Kidney tubule cell (primary cell): ENCODE measurements at places on chromosomes 1 and 21.

DNA sequence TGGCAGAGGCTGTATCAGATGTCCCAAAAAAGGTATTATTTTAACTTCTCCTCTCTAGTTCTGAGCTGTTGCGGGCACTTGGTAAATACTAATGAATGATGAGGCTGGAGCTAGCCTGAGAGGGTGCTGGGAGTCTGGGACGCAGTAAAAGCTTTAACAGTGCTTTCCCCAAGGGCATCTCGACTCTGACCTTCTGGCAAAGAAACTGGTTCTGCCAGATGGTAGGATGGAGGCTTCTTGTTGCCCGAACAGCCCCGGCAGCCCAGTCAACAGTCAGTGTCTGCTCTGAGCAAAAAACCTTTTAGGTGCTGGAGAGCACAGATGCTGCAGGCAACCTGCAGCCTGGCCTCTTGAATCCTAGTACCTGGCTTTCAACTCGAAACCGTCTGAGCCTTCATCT is 2.5 kb upstream of the PNRC2 start:
- DNase-seq: no peak

GRCh38 chr1:246306415-246307037 is 200.6 kb downstream of the SMYD3 start:
- no peak for DNase-seq

DNA sequence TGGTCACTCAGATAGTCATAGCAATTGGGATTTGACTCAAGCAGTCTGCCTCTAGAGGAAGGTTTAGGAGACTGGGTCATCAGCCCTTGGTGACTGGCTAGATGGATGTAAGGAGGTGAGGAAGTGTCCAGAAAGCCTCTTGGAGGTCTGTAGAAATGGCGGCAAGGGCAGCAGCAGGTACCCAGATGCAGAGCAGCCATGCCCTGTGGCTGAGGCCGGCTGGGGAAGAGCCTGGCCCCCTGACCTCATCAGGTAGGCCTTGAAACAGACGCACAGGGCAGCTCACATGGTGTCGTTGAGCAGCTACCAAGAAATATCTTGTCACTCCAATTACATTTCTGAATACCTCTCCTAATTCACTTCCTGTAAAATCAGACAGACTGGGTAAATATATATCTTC is 98.2 kb downstream of the DMRTB1 start:
- DNase-seq: no peak

DNA sequence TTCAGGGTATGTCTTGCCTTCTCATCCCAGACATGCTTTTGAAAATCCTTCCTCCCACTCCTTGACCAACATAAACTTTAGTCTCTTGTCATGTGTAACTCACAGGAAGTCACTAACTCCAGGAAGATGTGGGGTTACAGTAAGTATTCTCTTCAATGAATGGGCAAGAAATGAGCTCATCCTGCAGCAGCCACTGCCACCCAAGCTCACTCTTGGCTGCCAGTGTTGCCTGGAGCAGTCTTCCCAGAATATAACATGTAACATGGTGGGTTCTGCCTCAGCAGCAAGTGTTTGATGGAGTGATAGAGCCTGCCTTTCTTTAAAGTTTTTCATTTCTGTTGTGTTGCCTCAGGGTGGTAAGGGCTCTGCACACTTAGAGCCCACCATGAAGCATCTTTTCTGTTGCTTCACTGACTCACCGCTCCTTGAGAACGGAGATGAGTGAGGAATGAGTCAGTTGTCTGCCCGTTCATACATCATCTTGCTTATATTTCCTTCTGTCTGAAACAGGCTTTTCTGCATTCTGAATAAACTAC is 187.0 kb downstream of the TPR start:
- peak; percentile 94 for DNase-seq

DNA sequence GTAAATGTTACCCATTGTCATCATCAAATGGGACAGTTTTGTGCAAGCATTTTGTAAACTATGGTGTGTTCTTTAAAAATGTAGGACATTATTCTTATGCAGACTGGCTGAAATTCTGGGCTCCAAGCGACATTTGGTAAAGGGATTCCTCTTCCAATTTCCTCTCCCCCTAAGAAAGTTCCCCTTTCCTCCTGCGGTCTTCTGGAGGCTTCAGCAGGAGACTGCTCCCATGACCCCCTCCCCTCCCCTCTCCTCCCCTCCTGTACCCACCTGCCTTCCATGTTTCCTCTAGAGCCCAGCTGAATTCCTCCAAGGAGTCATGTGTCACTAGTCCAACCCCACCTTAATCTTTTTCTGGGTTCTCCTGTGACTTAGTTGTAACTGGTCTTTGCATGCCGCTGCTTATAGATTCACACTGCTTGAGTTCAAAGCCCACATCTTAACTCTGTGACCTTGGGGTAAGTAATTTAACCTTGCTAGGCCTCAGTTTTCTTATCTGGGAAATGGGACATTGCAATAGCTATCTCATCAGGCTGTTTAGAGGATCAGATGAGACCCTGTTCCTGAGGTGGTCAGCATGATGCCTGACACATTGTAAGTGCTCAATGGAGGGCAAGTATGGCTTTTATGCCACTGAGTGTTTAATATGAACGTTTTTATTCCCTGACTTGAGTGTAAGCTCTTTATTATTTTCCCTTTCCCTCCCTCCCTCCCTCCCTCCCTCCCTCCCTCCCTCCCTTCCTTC is 69.9 kb upstream of the WDR26 start:
- DNase-seq: no peak

- DNase-seq: no peak
Measured at GRCh38 chr1:247409869-247410544, 6.0 kb upstream of the NLRP3 start.

- DNase-seq: no peak
Measured at GRCh38 chr1:226223157-226223785, at the start of gene MIXL1. MIXL1 (plus strand) TSS chr1:226223664; CDS start chr1:226223682, 18 bp downstream.

DNA sequence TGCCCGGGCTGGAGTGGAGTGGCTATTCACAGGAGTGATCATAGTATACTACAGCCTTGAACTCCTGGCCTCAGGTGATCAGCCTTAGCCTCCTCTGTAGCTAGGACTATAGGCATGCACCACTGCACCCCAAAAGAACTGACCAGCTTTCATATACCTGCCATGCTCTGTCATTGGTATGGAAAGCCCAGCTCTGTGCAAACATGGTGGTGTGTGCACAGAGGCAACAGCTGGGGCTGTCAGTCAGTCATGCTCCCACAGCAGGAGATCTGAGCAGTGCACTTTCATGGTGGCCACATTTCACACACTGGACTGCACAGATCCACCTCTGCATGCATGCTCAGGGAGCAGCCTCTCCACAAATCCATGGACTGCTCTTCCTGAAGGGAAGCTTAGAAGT is 8.8 kb upstream of the JAK1 start:
- DNase-seq: no peak

GRCh38 chr1:18485227-18485626 is 4.5 kb downstream of the KLHDC7A start:
- no peak for DNase-seq

- no peak for DNase-seq
Measured at GRCh38 chr1:5873556-5873955, 118.7 kb downstream of the NPHP4 start.

GRCh38 chr1:197544130-197544529 is 231.2 kb downstream of the DENND1B start:
- DNase-seq: no peak

GRCh38 chr1:15849775-15850324 is 2.3 kb downstream of the SPEN start:
- DNase-seq: peak; percentile 62

GRCh38 chr1:213417846-213418245 is 366.8 kb downstream of the RPS6KC1 start:
- DNase-seq: no peak

DNA sequence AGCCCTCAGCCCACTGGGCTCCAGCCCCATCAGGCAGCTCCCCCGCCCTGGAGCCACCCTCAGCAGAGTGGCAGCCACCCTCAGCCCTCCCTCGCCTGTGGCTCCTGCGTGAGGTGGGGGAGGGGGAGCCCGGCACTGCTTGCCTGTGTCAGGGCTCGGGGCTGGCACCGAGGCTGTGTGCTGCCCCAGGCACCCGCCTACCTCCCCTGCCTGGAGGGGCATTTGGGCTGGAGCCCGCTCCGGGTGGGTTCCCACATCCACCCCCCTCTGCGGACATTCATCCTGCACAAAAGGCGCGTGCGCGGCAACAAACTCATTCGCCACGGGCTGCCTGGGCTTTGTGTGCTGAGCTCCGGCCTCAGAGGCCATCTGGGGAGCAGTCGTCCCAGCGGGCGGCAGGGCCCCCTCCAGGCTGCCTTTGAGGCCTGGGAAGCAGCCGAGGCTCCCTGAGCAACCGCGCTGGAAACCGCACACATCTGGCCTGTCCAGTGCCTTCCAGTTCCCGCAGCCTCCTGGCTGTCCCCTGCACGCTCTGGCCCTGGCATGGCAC is 12.6 kb upstream of the TNFRSF14 start:
- no peak for DNase-seq

- DNase-seq: no peak
Measured at GRCh38 chr1:107536266-107536665, 395.4 kb downstream of the NTNG1 start.

GRCh38 chr1:117795190-117795589 is 134.2 kb downstream of the GDAP2 start:
- peak; percentile 92 for DNase-seq

DNA sequence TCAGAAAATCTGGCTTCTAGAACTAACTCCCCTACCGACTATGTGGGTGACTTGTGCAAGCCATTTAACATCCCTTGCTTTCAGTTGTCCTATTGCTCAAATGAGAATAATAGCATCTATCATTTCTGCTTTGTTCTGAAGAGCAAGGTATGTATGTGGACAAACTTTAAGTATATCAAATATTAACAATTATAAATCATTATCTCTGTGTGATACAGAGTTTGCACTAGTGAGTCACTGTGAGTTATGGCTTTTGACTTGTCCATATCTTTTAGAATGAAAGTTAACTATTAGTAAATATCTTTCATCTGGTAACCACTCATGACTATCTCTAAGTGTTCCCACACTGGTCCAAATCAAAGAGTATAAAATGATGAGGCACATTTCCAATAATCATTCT is 812.9 kb upstream of the ADGRL2 start:
- DNase-seq: peak; percentile 36

GRCh38 chr1:47187231-47187925 is 2.5 kb downstream of the PDZK1IP1 start:
- peak; percentile 17 for DNase-seq

DNA sequence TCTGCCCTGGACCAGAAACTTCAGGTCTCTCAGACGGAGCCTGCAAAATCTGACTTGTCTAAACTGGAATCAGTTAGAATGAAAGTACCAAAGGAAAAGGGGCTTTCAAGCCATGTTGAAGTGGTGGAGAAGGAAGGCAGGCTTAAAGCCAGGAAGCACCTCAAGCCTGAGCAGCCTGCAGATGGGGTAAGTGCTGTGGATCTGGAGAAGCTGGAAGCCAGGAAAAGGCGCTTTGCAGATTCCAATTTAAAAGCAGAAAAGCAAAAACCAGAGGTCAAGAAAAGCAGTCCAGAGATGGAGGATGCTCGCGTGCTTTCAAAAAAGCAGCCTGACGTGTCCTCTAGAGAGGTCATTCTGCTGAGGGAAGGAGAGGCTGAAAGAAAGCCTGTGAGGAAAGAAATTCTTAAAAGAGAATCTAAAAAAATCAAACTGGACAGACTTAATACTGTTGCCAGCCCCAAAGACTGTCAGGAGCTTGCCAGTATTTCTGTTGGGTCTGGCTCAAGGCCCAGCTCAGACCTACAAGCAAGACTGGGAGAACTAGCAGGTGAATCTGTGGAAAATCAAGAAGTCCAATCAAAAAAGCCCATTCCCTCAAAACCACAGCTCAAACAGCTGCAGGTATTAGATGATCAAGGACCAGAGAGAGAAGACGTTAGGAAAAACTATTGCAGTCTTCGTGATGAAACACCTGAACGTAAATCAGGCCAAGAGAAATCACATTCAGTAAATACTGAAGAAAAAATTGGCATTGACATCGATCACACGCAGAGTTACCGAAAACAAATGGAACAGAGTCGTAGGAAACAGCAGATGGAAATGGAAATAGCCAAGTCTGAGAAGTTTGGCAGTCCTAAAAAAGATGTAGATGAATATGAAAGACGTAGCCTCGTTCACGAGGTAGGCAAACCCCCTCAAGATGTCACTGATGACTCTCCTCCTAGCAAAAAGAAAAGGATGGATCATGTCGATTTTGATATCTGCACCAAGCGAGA is 46.6 kb downstream of the ZBTB17 start:
- no peak for DNase-seq

DNA sequence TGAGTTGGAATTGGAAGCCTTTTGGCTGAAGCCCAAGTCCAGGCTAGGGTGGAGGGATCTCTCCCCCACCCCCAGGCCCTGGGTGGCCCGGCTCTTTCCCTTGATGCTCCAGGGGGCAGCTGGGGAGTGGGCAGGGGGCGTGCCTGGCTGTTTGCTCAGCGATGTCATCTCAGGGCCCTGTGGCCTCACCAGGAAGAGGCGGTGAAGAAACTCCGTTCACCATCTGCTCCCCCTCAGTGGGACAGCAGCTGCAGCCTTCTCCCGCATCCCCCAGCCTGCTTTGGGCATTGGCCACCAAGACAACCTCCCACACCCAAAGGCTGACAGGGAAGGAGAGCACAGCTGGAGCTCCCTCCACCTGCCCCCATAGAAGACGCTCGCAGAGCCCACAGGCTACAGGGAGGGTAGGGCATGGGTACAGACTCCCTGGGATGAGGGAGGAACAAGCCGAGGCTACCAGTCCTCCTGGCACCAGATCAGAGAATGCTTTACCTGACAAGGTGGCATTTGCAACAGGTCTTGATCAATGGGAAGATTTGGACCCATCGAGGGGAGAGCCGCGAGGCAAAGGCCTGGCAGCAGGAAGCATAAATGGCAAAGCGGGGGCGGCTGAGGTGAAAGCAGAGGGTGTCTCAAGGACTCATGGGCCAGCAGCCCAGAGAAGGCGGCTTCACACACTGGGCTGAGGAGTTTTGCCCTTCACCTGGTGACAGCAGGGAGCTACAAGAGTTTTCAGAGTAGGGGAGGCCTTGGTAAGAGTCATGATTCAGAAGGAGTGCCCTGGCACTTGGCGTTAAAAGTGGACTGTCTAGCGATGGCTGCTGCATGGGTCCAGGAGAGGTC is 6.5 kb upstream of the GUCA2A start:
- DNase-seq: no peak

DNA sequence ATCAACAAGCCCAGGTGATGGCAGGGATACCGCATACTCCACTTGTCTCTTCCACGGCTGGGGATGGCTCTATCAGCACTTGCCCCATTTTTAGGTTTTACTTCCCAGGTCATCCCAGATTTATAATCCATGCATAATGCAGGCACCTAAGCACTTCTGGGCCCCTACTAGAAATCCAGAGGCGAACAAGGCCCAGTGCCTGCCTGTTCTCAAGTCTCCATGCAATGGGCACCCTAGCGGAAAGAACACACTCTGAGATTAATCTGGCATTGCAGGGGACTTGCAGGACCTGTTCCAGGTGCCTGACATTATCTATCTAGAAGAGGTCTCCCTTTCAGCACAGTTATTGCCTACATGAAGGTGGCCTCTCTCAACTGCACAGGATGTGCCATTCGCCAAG is 39.8 kb downstream of the HIVEP3 start:
- no peak for DNase-seq

GRCh38 chr1:92749024-92749634 is 35.8 kb downstream of the EVI5 start:
- peak; percentile 65 for DNase-seq

- DNase-seq: no peak
Measured at GRCh38 chr1:184870319-184870718, 104.0 kb downstream of the NIBAN1 start.
